ENCODE measurements at places on chromosomes 1 and 21.

DNA sequence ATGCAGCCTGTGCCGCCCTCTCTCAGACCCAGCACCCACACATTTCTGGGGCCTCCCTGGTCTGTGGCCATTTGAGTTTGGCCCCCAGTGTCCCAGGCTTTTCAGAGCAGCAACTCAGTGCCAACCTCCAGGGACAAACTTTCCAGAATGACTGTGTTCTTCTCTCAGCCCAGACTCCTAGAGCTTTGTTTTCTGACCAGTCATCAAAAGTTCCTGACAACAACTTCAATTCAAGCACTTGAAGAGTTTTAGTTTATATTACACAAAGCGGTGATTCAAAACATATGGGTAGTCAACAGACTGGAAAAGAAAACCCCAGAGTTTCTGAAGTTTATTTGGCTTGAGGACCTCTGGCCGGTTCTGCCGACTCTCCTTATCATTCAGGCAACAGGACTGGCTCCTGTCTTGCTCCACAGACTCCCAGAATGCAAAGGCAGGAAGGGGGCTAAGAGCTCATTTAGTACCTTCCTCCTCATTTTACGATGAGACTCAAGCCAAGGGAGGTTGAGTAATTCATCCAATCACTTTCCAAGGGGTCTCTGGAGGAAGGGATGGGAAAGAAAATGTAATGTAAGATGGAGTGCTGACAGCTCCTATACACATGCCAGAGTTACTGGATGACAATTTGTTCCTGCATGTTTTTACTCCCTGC is 27.0 kb upstream of the TIAM1 start:
- no peak for DNase-seq

GRCh38 chr1:52002038-52002917 is 11.8 kb upstream of the RAB3B start:
- DNase-seq = peak; percentile 92

- DNase-seq = no peak
These were observed 53.4 kb downstream of the TBX15 start for GRCh38 chr1:118934706-118935105.

DNA sequence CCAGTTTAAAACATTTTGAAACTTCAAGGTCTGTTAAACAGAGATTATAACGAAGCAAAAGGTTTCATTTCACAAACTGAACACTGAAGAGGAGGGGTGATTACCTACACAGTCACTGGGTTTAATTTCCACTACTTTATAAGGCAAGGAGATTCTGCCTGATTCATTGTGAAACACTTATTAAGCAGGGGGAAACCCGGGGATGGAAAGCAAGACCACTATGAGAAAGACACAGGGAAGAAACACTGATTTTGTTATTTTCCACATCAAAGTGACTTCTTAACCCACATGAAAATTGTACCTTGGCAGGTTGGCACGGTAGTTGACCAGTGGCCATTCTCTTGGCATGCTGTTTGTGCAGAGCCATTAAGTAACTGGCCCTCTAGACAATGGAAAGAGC is 8.1 kb upstream of the F5 start:
- DNase-seq = no peak

GRCh38 chr21:26167593-26167992 is 3.0 kb downstream of the APP start:
- no peak for DNase-seq

GRCh38 chr1:232045139-232045994 is 418.8 kb downstream of the DISC1 start:
- DNase-seq = no peak

- peak; percentile 35 for DNase-seq
These were observed 39.2 kb downstream of the ABCA4 start for GRCh38 chr1:94081566-94082344.

DNA sequence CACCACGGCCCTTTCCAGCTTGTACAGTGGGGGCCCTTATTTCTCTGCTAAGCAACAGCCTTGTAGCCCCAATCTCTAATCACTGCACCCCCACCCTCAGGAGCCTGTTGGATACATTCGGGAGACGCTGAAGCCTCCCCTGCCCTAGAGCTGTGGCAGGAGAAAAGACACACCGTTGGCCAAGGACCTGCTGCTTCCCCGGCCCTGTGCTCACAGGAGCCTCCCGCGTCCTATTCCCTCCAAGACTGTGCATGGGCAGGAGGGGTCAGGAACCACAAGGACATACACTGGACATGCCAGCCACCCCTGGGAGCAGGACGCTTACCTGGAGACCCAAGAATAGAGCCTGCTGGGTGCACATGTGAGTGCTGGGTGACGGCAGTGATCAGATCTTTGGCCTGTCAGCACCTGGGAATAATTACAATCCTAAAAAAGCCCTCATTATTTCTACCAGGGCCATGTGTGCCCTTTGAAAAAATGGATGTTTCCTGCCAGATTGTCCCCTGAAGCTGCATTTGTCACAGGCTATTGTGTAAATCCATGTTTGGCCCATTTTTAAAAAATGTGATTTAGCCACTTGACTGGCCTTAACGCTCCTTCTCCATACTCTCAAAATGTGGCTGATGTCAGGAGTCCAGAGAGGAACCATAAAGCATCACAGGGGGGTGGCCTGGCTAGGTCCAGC is 590.6 kb downstream of the MATN1 start:
- no peak for DNase-seq

GRCh38 chr1:97352936-97353382 is 567.9 kb downstream of the DPYD start:
- peak; percentile 25 for DNase-seq

- no peak for DNase-seq
These were observed 4.4 kb downstream of the TMEM200B start for GRCh38 chr1:29119121-29119929.

- DNase-seq = no peak
These were observed 78.5 kb downstream of the FHAD1 start for GRCh38 chr1:15325375-15326085.

GRCh38 chr1:116997066-116997465 is 4.5 kb upstream of the CD101 start:
- DNase-seq = no peak

DNA sequence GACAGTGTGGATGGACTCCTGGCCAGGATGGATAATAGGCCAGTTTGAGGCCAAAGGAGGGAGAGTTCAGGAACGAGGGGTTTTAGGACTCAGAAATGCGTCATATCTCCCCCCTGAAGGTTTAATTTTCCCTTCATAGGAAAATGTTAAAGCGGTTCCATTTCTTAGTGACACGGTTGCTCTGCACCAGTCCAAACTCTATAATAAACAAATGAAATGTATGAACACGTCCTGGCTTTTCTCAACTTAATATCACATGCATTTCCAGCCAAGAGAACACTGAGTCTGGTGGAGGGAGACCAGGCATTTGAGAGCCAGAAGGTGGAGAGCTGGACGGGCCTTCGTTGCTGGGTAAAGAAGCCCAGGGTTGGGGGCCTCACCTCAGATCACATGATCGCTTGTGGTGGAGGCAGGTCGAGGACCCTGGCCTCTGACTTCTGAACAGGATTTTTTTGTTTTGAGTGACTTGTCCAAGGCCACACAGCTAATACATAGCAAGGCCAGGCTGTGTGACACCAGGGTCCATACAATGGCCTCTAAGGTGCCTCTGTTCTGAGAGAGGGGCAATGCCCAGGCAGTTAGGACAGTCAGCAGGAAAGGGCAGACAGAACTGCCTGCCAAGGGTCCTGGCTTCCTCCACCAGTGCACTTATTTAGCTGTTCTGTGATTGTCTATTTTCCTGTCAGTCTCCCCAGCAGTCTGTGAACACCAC is 11.4 kb downstream of the SLC1A7 start:
- DNase-seq = no peak

- DNase-seq = no peak
These were observed 330.1 kb downstream of the PLPP3 start for GRCh38 chr1:56249234-56249633.

GRCh38 chr1:78627321-78627720 is 7.1 kb downstream of the IFI44L start:
- DNase-seq = no peak

- no peak for DNase-seq
These were observed 26.4 kb downstream of the LHX4 start for GRCh38 chr1:180256341-180257027.

DNA sequence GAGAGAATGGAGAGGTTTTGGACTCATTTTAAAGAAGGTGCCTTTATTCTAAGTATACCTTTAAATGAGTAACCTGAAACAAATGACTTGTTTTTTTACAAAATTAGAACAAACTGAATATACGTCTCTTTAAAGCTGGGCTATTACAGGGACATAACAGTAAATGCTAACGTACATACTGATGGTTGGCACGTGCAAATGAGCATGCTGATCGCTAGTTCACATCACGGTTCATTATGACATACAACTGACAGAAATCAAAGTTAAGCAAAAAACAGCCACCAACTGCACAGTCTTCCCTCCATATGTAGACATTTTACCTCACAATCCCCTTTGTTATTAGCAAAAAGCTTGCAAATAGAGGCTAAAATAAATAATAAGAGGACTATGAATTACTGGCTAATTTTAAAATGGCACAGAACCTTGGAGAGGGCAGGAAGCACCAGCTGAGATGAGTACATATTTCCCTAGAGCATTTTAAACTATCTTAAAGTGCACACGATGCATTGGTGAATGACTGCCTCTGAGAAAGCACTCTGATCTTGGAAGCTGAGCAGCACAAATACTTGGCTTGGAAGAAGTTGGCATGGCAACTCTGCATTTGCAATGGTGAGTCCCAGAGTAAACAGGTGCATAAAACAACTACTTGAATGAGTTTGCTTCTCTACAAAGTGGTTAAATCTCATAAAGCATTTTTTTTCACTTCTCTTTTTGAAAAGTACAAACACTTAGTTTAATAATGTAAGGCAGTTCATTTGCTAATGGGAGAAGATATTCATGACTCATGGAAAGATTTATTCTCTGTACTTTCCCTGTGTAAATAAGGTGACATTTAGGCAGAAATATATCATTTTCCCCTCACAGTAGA is 204.7 kb downstream of the LHX8 start:
- DNase-seq = peak; percentile 14

GRCh38 chr1:68294367-68295066 is 62.2 kb upstream of the WLS start:
- DNase-seq = no peak

DNA sequence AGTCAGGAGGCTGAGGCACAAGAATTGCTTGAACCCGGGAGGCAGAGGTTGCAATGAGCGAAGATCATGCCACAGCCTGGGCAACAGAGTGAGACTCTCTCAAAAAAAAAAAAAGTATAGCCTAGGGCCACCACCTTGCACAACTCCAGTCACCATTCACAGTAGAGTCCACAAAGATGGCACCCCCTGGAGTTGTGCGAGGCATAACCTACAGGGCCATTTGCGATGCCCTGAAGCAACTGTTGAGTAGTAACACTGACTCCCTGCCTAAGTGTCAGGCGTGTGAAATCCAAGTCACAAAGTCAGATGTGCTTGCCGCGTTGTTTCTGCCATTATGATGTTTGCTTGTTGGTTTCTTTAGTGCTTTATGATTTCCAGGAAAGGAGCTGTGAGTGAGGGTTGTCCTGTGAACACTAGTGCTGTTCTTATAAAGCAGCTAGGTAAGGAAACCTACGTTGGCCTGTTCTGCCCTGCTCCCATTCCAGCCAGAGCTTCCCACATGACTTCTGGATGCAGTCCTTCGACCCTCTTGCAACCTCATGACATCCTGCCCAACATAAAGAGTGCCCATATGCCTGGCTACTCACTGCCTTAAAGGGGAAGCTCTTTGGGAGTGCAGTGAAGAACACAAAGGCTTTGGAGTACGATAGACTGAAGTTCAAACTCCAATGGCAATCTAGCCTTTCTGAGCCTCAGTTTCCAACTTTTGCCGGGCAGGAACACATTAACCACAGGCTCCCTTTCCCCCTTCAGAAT is 29.8 kb downstream of the FHAD1 start:
- no peak for DNase-seq

DNA sequence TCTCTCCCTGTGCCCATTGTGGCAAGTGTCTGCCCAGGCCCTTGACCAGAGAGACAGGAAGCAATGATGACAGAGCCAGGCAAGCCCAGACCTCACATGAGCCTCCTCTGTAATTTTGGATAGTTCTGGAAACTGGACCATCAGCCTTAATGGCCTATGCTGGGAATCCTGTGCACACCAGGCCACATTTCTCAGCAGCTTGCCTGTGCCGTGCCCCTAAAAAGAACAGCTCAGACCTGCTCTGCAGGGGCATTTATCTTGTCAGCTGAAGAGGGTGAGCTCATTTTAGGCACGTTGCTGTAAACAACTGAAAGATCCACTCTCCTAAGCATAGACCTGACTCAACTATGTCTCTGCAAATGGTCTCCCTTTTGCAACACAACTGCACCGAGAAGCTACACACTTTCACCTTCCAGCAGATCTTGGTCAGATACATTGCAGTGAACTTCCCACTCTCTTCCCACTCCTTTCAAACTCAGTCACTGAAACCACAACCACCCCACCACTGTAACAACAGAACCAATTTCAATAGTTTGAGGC is 53.5 kb upstream of the BACH1 start:
- DNase-seq = no peak

DNA sequence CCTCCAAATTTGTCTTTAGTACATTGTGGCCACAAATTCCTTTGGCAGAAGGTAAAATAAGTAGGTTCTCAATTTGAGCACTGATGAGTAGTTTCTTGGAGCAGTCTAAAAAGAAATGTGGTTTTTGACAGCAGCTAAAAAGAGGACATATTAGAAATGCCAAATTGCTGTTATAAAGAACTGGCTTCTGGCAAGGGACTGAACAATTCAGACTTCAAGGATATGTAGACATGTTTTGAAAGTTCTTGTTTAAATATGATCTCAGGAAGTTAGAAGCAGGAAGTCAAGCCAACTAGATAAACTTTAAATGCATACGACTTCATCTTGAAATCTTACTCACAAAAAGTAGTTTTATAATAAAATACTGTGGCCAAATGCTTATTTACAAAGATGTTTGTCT is 18.8 kb downstream of the C1orf52 start:
- DNase-seq = peak; percentile 15

GRCh38 chr21:25402134-25402961 is 204.9 kb downstream of the MRPL39 start:
- DNase-seq = no peak

GRCh38 chr1:175120511-175120910 is 52.9 kb downstream of the TNN start:
- no peak for DNase-seq

GRCh38 chr1:56817716-56818463 is 1.3 kb downstream of the FYB2 start:
- no peak for DNase-seq

DNA sequence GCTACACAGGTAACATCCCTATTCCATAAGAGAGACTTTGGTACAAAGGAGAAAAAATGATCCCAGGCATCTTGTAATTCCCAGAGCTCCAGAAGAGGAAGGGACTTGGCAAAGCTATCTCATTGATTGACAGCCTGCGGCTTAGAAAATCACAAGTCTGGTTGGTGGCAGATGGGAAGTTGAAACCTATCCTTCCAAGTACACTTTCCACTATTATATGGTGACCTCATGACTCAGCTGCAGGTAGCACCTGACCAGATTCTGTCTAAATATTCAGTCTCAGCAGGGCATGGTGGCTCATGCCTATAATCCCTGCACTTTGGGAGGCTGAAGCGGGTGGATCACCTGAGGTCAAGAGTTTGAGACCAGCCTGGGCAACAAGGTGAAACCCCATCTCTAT is 89.9 kb downstream of the TIAM1 start:
- no peak for DNase-seq

- no peak for DNase-seq
These were observed 10.5 kb downstream of the SERINC2 start for GRCh38 chr1:31423418-31423947.

Measured in A673 (cell line).